ENCODE measurements at places on chromosomes 7 and 10. TPM values are rescaled to one million over a fixed set of nuclear protein-coding genes. Genes with fewer than 3 reads are reported as not detected.

The CYP3A5 gene
- not detected for total RNA-seq

The KAT6B gene
- 15.0 TPM for total RNA-seq

DNA sequence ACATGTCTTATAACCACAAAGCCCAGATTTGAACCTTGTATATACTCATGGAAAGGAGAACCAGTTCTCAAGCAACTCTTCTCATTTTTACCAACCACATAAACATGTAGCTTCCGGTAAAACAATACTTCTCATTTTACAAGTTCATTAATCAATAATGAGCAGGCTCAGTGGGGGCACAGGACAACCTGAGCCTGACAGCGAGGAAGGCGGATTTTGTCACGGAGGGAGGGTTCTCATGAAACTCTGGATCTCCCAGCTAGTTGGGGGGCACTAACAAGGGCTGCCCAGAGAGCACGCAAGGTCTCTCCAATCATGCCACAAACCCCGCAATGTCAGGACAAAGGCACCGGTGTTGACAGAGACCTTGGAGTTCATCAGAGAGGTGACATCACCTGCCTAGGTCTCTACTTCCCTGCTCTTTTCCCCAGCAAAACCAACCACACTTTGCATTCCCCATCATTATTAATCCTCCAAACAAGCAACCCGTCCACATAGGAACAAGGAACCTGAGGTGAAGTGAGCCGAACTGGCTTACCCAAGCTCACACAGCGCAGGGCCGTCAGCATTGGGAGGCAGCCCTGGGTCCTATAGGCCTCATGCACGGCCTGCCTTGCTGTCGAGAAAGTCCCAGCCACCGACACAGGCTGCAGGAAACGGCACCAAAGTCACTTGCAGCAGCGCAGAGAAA lies 192.1 kb upstream of the KLF14 start:
- no peak for DNase-seq

- no peak for DNase-seq
Measured at GRCh38 chr10:132316133-132316532, 8.4 kb upstream of the STK32C start.

The DGKB gene
- total RNA-seq = 0.65 TPM

The CRTAC1 gene
- 0.13 TPM for total RNA-seq

DNA sequence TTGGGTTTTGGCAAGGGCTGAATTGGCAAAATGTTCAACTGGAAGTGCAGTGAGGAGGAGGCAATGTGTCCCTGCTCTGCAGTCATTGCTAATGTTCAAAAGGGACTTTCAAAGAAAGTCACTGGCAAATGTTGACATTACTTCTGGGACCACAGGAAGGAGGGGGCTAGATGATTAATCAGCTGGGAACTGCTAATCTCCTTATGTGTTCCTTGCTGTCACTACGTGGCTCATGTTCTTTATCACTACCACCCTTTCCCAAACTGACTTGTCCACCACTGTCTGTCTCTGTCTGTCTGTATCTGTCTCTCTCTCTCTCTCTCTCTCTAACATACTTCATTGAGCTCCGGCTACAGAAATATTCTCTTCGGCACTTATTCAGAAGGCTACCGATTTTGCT lies 86.9 kb upstream of the MTPN start:
- no peak for DNase-seq

Measured in GM23248 (cell line).